ENCODE measurements at places on chromosomes 4 and X. TPM values are rescaled to one million over a fixed set of nuclear protein-coding genes. Genes with fewer than 3 reads are reported as not detected.

Gene SCML2
- total RNA-seq: 4.5 TPM

Gene MAGEB10
- 1.5 TPM for total RNA-seq

Gene RNF150
- 2.4 TPM for total RNA-seq

Gene PNMA6A
- total RNA-seq: 1.6 TPM

Gene PRR32
- not detected for total RNA-seq

Gene TXK
- 0.36 TPM for total RNA-seq

Gene DGAT2L6
- total RNA-seq: not detected

Gene DRD5
- not detected for total RNA-seq

Gene NSUN7
- total RNA-seq: 0.51 TPM

Gene FGA
- not detected for total RNA-seq

Gene XG
- total RNA-seq: not detected

Gene TFE3
- 24.5 TPM for total RNA-seq

Gene GUCY1B1
- 3.1 TPM for total RNA-seq

Gene SLIT2
- total RNA-seq: 0.39 TPM

Gene TLL1
- not detected for total RNA-seq

Gene IL1RAPL1
- total RNA-seq: 1.5 TPM

Gene SLC4A4
- 1.2 TPM for total RNA-seq

Gene SYTL5
- total RNA-seq: 0.29 TPM

Gene GALNT7
- total RNA-seq: 21.3 TPM

Gene CENPVL1
- 0.34 TPM for total RNA-seq

Gene ATOH1
- total RNA-seq: not detected

Gene SMPX
- not detected for total RNA-seq

Gene MAGEB2
- 42.1 TPM for total RNA-seq

Gene LAMP2
- 37.0 TPM for total RNA-seq

Gene MAGEA4
- total RNA-seq: not detected

Gene NONO
- total RNA-seq: 413 TPM

Gene IL13RA1
- total RNA-seq: 14.7 TPM

Gene RBPJ
- 33.9 TPM for total RNA-seq

Gene OTC
- not detected for total RNA-seq

Gene PNMA3
- total RNA-seq: 1.2 TPM

Gene MAGEC3
- total RNA-seq: not detected

Gene MAGEA2
- 7.7 TPM for total RNA-seq

Gene GAB3
- 0.11 TPM for total RNA-seq

Gene CDX4
- total RNA-seq: not detected

Gene CSAG1
- total RNA-seq: 20.9 TPM

Gene SUPT20HL1
- total RNA-seq: not detected

Gene HAND2
- total RNA-seq: 2.5 TPM

Gene MAML3
- total RNA-seq: 2.7 TPM

Gene SMARCAD1
- 22.9 TPM for total RNA-seq

Gene KLF3
- 5.5 TPM for total RNA-seq

Gene SPOCK3
- not detected for total RNA-seq

Gene MEPE
- not detected for total RNA-seq

Gene TMEM150C
- total RNA-seq: 0.36 TPM

Gene PAGE2B
- not detected for total RNA-seq

Gene PLRG1
- total RNA-seq: 45.7 TPM

Gene RTL5
- 0.18 TPM for total RNA-seq

Gene NXF3
- 0.42 TPM for total RNA-seq

Gene CYLC1
- not detected for total RNA-seq

Gene CACNA1F
- total RNA-seq: not detected

Gene VCX3A
- total RNA-seq: 1.4 TPM

Gene GAGE13
- total RNA-seq: 12.3 TPM

Gene SPANXD
- 1.5 TPM for total RNA-seq

Gene POU3F4
- not detected for total RNA-seq

Gene CTAG1B
- total RNA-seq: not detected

Gene CD40LG
- total RNA-seq: not detected

Gene TFDP3
- not detected for total RNA-seq

Gene CD38
- total RNA-seq: 0.40 TPM

Gene SLITRK2
- total RNA-seq: not detected

Gene FOXR2
- total RNA-seq: 6.0 TPM

Gene MUC7
- total RNA-seq: not detected

All from Daoy (cell line).